Fibroblast of mammary gland (primary cell): ENCODE measurements at places on chromosomes 12 and 14.
A peak's percentile ranks its signal among the peaks of the same experiment; 100 is the strongest.

DNA sequence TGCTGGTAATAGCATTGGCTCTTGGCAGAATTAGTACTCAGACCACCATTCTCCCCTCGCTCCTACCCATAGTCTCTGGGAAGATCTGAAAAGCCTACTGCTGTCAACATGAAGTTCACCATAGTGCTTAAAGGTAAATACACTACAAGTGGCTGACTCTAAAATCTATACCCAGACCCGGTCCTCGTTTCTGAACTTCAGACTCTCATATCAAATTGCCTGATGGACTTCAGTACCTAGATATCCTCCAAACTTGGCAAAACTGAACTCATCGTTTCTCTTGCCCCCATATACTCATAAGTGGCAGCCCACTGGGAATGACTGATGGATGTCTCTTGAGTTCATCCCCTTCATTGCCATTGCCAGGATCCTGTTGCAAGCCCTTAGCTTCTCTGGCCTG is 67.3 kb downstream of the VCPKMT start:
- no peak for DNase-seq

DNA sequence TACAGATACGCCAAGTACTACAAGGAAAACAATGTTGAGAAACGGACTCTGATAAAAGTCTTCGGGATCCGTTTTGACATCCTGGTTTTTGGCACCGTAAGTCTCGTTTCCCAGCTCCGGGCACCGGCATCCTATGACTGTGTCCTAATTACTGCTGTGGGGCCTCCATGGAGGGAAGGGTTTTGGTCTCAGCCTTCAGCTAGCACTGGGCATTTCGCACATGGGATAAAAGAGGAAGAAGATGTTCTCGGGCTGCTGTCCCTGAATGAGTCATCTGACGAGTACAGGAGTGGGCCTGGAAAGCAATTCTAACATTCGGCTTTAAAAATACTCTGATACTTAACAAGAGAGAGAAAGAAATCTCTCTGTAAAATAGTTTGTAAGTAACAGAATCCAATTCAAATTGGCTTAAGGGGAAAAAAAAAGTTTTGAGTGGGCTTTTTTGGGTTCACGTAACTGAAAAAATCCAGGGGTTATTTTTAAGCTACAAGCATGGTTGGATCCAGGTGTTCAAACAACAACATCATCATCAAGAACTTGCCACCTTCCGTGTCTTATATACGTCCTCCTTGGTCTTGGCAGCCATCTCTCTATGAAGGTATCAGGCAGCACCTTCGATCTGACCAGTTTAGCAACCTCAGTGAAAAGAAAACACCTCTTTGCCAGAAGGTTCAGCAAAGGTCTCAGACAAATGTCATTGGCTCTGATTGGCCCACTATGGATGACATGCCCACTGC is 34.4 kb upstream of the P2RX4 start:
- DNase-seq: peak; percentile 57

- no peak for DNase-seq
Measured at GRCh38 chr12:103778781-103779180, 62.3 kb downstream of the NT5DC3 start.

- no peak for DNase-seq
Measured at GRCh38 chr12:128724468-128725046, 99.2 kb downstream of the SLC15A4 start.

- DNase-seq: no peak
Measured at GRCh38 chr14:61419201-61419600, 97.8 kb downstream of the PRKCH start.

GRCh38 chr14:55473786-55474185 is 33.4 kb upstream of the TBPL2 start:
- no peak for DNase-seq

DNA sequence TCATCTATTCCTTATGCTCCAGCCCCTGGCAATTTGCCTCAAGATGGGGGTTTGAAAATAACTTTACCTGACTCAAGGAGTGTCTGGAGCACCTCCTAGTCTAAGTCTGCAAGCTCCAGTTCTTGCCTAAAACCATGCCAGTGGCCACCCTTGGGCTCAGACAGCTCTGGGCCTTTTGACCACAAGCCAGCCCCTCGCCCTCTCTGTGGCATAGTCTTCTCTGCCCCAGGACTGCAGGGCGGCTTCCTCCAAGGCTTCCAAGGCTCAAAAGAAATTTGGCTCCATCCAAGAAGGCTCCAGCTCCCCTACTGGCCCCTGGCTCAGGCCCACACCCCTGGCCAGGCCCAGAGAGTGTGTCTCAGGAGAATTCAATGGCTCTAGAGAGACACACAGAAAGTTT is 14.8 kb downstream of the ACVRL1 start:
- no peak for DNase-seq

GRCh38 chr12:774051-774614 is 21.8 kb downstream of the WNK1 start:
- no peak for DNase-seq
